ENCODE measurements at places on chromosomes 16 and 17.

DNA sequence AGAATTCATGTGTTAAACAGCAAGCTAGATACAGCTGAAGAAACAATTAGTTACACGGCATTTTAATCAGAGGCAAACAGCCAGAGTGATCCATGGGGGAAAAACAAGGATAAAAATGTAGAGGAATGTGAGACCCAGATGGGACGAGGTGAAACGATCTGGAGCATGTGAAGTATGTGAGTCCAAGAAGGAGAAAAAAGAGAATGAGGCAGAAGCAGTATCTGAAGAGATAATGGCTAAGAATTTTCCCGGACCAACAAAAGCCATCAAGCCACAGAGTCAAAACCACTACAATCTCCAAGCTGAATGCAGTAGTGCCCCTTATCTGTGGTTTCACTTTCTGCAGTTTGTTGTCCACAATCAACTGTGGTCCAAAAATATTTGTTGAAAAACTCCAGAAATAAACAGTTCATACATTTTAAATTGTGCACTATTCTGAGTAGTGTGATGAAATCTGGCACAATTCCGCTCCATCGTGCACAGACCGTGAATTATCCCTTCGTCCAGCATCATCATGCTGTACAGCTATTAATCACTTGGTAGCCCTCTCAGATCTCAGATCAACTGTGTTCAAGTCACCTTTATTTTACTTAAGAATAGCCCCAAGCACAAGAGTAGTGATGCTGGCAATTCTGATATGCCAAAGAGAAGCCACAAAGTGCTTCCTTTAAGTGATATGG is 18.8 kb downstream of the MYH10 start:
- no peak for DNase-seq

GRCh38 chr17:65670667-65671371 is 109.4 kb upstream of the AXIN2 start:
- DNase-seq: no peak

DNA sequence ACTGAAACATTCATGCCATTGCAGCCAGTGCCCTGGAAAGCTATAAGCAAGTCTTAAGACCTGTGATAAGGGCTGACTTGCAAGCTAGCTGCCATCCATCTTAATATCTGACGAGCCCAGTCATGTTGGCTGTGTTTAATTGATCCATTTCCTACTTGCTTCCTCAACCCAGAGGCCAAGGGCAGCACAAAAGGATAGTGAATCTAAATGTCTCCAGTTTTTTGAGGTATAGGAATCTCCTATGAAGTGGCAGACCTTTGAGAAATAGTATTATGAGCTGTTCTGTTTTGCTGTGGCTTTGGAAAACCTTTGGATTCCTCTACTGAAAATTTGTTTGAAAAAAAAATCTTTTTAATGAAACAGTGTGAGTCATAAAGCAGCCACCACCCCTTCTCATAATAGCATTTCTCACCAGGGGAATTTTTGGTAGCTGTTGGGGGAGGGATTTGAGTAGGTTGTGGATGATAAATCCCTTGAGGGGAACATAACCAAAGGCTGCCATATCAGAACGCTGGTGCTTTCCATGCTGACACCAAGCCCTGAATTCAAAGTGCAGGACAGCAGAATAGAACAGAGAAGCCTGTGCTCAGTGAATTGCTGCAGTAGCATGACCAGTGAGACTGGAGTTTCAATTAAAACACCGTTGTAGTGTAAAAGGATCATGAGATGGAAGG is 12.9 kb downstream of the ZNRF1 start:
- DNase-seq: no peak

DNA sequence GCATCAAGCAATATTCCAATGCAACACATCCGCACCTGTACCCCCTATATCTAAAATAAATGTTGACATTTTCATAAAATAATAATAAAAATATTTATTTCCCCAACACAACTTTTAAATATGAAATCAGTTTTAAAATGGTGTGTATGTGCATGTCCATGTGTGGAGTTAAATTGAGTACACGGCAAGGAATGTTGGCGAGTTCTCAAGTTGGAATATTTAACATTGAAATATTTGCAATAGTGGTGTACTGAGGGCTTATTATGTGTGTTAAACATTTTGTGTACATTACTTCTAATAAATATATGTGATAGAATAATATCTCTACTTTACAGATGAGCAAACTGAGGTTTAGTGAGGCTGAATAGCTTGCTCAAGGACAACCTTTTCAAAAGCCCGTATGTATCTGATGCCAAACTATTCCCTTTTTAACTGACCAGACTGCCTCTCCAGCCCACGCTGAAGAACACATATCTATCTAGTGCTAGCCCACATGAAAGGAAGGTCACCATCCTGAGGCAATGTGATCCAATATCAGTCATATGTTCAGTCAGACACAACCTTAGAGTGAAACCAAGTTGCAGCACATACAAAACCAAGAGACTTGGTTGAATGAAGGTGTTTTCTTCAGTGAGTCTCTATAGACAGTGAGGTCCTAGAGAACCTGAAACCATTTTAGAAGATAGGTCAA is 192.2 kb upstream of the CDH11 start:
- no peak for DNase-seq

- DNase-seq: no peak
Observed at GRCh38 chr16:19474617-19475016, 47.3 kb downstream of the GDE1 start.

- DNase-seq: no peak
Observed at GRCh38 chr16:54424043-54424451, 137.5 kb upstream of the IRX3 start.

DNA sequence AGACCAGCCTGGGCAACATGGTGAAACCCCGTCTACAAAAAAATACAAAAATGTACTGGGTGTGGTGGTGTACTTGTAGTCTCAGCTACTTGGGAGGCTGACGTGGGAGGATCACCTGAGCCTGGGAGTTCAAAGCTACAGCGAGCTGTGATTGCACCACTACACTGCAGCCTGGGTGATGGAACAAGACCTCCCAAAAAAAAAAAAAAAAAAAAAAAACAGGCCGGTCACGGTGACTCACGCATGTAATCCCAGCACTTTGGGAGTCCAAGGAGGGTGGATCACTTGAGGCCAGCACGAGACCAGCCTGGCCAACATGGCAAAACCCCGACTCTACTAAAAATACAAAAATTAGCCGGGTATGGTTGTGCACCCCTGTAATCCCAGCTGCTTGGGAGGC is 12.7 kb upstream of the APPBP2 start:
- no peak for DNase-seq

GRCh38 chr16:52914428-52914827 is 138.3 kb downstream of the CHD9NB start:
- no peak for DNase-seq

DNA sequence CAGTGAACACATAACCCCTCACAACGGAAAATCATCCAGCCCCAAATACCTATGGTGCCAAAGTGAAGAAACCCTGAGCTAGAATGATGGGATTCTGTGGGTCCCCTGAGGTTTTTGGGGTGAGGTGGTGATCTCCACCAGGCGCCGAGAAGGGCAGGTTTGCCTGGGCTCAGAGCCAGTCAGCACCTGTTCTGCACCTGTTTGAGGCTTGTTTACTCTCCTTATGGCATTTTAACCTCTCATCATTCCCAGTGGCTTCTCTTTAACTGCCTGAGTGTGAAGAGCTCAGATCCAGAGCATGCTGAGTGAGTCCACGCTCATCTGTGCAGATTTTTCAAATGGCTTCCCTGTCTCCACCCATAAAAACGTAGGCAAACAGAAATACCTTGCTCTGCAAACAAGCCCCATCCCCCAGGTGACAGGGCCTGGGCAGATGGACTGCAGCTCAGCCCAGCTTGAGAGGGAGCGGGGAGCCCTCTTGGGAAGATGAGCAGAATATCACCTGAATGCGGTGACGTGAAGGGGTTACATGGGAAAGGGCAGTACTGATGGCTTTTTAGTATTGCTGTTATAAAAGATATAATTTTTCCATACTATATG is 40.1 kb upstream of the CLEC19A start:
- no peak for DNase-seq

DNA sequence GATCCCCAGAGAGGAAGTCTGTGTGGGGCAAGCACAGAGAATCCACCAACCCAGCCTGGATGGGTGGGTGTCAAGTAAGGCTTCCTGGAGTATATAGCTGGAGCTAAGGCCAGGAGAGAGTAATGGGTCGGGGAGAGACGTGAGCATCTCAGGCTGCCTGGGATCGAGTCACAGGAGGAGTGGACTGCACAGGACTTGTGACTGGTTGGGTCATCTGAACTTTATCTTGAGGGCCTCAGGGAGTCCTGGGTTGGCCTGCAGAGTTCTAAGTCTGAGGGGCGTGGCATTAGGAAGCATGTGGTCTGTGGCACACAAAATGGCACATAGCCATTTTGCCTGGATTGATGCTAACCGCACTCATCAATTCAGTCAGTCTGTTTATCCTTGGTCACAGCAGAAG is 1.5 kb downstream of the PLA2G15 start:
- no peak for DNase-seq

GRCh38 chr17:61058066-61058465 is 341.6 kb upstream of the TBX2 start:
- DNase-seq: no peak

GRCh38 chr17:82153745-82154375 is 55.8 kb upstream of the FASN start:
- DNase-seq: peak; percentile 86

GRCh38 chr17:75864448-75864871 is 9.3 kb upstream of the WBP2 start:
- peak; percentile 73 for DNase-seq

DNA sequence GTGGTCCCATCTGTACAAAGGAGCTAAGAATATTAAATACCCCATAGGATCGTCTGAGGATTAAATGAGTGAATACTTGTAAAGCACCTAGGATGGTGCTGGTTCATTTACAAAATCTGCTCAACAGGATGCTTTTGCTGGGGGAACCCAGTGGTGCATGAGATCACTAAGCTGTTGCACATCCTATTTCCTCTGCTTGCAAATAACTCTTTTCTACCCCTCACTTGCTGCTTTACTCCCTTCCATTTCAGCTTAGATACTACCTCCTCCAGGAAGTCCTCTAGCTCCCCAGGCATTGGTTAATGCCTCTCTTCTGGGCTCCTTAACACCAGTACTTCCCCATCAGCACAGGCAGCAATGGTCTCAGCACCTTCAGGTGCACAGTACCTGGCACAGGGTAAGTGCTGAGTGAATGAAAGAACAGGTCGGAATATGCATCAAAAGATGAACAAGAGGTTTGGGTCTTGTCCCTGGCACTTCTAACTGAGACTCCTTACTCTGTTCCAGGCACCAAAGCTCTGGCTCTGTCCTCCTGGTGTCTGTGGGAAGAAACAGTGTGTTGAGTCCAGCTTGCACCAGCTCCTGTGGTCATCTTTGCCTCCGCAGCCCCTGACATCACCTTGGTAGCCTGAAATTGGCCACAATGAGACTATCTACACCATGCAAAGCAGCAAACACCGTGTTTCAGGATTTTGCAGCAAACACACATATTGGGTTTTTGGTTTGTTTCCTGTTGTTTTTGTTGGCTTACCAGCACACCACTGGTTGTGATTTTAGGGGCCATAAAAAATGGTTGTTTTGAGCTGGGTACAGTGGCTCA is 24.1 kb upstream of the IL21R start:
- peak; percentile 57 for DNase-seq

DNA sequence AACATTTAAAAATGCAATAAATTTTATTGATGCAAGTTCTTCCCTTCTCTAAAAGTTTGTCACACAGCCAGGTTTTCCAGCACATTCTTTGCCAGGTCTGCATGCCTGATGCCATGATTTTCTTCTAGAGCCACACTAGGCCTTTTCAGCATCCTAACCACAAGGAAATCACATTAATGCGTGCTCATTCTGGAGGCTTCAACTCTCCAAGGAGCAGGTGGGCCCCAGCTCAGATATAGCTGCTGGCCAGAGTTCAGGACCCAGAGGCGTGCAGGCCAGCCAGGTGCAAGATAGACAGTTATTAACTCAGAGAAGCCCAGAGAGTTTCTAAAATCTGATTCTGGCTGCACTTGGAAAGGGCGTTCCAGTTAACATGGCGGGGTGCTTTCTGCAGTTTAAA is 124.5 kb upstream of the MAF start:
- DNase-seq: no peak

- DNase-seq: no peak
Observed at GRCh38 chr16:61836804-61837393, 199.3 kb downstream of the CDH8 start.

DNA sequence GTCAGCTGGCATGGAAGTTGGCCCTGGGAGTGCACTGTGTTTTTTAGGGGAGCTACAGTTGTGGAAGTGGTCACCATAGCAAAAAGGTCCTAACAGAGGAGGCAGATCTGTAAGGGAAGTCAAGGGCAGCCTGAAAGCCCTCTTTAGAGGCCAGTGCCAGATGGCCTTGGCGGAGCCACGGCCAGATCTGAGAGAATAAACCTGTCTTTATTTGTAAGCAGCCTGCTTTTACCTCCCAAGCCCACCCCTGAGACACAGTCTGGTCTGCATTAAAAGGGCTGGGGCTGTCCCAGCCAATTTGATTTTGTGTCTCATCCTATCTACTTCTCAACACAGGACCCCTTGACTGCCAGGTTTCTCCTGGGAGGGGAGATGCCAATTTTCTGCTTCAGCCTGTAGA is 51.0 kb upstream of the NOL11 start:
- DNase-seq: no peak

- DNase-seq: no peak
Observed at GRCh38 chr17:63634163-63634562, 11.9 kb downstream of the MAP3K3 start.

GRCh38 chr17:45093444-45094110 is 32.5 kb downstream of the NMT1 start:
- no peak for DNase-seq

- no peak for DNase-seq
Observed at GRCh38 chr17:44147812-44148211, 6.1 kb downstream of the HROB start.

All from activated CD4-positive, alpha-beta T cell treated with anti-CD3 and anti-CD28 coated beads, Interleukin-2, amount 10 ng/mL, durations not matched to agents 7 days and 5 days (primary cell).